Activated CD4-positive, alpha-beta T cell treated with anti-CD3 and anti-CD28 coated beads, Interleukin-2, amount 50 U/mL, for 48 hours (primary cell): ENCODE measurements at places on chromosomes 3 and 15.

- DNase-seq = peak; percentile 41
Measured at GRCh38 chr3:57227930-57228751, 612 bp downstream of the APPL1 start.

DNA sequence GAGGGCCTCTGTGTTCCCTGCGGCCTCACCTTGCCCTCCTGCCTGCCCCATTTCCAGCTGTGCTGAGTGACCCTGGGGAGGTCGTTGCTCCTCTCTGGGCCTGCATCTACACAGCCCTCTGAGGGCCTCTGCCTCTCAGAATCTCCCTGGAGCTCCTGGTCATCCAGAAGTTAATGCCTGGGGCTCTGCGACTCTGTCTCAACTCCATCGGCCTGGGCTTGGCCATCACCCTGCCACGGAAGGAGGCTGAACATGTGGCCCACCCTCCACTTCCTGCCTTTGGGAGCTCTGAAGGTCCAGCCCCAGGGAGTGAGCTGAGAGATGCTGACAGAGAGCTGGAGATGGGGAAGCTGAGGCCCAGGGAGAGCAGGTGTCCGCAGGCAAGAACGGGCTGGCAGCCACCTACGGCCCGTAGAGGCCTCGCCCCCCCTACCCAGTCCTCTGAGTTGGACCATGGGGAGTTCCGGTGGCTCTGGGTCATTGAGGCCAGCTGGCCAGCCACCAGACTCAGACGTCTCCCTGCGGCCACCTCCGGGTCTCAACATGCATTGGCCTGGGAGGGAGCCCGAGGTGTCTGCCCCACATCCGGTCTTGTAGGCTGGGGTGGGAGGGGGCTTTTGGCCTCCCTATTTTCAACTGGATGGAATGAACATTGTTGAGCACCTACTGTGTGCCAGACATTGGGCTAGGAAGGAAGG lies 34.2 kb downstream of the GRIP2 start:
- DNase-seq = no peak

- no peak for DNase-seq
Measured at GRCh38 chr15:44097552-44097951, 97.5 kb downstream of the FRMD5 start.

DNA sequence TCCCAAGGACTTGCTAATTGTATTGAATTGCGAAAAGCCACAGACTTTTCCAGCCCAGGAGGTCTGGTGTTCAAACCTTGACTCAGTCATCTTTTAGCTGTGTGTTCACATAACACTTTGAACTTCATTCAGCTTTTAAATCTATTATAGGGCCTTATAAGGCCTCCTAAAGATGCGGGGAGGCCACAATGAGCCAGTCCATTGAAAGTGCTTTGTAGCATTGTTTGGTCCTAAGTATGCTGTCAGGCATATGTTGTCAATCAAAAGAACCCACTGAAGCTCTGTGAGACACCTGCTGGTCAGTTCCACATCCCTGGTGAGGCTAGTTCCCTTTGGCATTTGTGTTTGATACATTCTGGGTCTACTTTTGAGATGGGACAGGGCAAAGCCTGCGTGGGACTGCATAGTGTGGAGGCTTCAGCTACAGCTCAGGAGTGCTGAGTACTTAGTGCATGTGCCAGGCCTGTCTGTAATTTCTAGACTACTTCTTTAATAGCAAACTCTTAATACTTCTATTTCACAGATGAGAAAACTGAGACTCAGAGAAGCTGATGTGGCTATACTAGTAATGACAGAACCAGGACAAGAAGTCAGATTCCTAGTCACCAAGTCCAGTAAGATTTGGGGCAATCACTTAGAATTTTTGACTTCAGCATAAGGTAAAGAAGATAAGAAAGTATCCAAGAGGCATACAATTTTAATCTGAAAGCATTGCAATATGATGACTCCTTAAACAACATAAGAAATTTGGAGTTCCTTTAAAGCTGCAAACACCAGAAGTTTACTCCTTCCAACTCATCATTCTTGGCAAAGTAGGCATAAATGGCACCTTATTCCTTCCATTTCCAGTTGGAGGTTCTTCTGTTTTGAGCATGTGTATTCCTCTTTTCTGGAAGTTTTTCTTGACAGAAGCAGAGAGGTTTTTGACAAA lies 213.0 kb downstream of the PDCD6IP start:
- DNase-seq = no peak

DNA sequence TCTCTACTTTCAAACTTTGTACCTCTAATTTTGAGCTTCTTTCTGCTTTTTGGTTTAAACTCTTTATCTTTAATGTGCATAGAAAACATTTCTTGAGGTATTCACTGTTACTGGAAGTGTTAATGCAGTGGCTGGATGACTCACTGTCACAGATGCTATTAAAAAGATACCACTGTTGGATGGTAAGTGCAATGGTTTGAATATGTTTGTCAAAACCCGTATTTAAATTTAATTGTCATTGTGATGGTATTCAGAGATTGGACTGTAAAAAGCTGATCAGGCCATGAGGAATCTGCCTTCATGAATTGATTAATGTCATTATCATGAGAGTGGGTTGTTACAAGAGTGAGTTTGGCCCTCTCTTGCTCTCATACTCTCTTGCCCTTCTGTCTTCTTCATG lies 70.6 kb downstream of the AP4E1 start:
- no peak for DNase-seq

DNA sequence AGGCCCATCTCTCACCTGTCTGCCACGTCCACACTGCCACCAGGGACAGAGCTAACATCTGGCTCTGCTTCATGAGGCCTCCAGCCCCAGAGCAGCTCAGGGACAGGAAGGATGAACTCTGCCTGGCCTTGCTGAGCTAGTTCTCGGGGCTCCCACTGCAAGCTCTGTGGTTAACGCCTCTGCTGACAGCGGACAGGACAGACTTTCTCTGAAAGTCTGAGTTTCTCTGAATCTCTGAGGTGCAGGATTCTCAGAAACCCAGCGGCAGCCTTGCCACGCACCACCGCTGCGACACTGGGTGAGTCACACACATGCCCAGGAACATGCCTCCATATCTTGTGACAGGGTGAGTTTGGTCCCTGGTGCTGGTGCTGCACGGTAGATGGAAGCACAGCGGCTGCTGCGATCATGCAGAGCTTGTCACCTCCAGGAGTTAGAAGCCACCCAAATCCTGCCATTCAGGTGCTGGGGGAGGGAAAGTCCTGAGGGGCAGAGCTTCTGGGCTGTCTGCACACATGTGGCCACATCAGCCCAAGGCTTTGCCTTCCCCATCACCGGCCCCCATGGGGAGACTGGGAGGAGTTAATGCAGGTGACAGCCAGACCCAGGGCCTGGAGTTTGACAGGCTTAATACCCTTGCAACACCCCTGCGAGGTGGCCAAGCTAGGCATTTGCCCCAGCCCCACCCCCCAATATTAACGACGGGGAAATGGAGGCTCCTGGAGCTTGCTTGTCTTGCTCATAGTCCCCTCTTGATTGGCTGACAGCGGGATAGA lies 267.0 kb downstream of the PLCL2 start:
- peak; percentile 89 for DNase-seq

DNA sequence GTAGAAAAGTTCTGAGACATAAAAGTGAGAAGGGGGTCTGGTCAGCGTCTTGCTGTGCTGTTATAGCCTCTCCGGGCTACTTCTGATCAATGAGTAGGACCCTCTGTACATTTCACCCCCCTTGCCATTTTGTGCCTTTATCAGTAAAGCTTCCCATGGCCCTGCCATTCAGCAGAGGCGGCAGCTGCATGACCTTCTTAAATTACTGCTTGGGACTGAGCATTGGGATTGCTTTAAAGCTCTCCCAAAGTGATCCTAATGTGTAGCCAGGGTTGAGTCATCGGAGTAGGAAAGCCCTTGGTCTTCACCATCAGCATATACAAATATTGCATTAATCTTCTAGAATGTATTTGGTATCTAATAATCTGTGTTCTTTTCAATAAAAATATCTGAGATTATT lies 70.2 kb downstream of the FMN1 start:
- no peak for DNase-seq

DNA sequence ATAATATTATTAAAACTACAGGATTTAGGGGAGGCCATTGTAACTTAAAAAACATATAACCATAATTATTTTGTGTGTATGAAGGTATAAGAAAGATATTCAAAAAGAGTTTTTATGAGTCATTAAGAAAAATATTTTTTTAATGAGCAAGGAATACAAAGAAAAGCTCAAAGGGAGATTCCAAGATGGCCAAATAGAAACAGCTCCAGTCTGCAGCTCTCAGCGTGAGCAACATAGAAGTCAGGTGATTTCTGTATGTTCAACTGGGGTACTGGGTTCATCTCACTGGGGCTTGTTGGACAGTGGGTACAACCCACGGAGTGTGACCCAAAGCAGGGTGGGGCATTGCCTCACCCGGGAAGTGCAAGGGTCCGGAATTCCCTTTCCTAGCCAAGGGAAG lies 336.1 kb downstream of the TBL1XR1 start:
- DNase-seq = no peak

- no peak for DNase-seq
Measured at GRCh38 chr15:36898536-36899126, 201.7 kb downstream of the MEIS2 start.

GRCh38 chr3:129605203-129605921 lies 1.1 kb downstream of the PLXND1 start:
- peak; percentile 35 for DNase-seq

DNA sequence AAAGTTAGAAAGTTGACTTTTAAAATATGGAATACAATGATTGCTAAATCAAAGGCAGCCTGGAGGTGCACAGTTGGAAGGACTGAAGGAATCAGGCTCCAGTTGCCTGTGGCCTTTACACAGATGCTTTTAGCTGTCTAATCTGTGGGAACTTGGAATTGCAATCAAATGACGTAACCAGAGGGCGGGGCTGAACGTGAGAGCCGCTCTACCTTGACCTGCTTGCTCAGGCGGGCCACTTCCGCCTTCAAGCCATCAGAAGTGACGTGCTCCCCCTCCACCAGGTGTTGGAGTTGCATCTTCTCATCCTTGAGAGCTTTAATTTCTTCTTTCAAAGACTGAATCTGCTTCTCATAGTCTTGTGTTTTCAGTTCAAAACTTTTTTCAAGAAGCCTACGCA lies 37.7 kb upstream of the GNB5 start:
- DNase-seq = no peak

- no peak for DNase-seq
Measured at GRCh38 chr3:161339517-161340500, 31.5 kb downstream of the SPTSSB start.

GRCh38 chr3:150764566-150764965 lies 1.6 kb upstream of the SIAH2 start:
- no peak for DNase-seq

GRCh38 chr3:136075811-136076210 lies 110.3 kb downstream of the PPP2R3A start:
- DNase-seq = no peak

DNA sequence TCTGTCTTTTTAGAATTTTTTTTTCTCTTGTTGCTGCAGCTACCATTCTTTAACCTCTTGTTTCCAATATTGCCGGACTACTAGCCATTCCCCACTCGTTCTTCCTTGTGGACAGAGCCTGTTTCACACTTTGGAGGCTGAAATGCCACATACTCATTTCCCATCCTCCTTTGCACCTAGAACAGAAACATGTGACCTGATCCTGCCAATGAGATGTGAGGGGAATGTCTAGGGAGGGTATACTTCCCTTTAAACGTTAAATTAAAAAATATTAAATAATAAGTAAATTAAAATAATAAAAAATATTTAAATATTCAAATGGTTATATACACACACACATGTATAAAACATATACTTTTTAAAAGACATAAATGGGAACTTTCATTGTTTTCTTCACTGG lies 20.6 kb upstream of the MDFIC2 start:
- no peak for DNase-seq

DNA sequence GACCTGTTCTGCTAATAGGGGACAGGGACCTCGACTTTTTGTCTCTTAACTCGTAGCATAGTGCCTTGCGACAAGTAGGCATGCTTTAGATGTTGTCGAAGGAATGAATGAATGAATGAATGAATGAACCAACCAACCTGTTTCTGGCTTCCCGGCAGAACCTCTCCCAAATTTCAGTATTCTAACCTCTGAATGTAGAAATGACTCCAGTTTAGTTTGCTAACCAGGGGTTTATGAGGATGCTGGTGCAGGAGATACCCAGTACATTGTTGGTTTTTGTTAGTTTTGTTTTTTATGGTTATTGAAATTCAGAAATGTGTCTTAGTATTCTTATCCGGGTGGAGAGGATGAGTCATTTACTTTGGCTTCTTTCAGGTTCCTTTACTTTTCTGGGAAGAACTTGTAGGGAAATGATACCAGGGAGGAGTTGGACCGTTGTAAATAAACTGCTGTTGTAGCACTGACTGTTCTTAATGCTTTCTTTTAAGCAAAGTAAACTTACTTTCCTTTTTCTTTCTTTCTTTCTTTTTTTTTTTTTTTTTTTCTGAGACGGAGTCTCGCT lies 29.6 kb upstream of the EHHADH start:
- no peak for DNase-seq

- no peak for DNase-seq
Measured at GRCh38 chr15:81852411-81853149, 193.2 kb downstream of the MEX3B start.

GRCh38 chr15:33458421-33458820 lies 147.7 kb downstream of the RYR3 start:
- no peak for DNase-seq

- DNase-seq = no peak
Measured at GRCh38 chr3:149959443-149959842, 11.3 kb downstream of the PFN2 start.

- peak; percentile 44 for DNase-seq
Measured at GRCh38 chr3:71784914-71785531, at the start of gene PROK2. PROK2 (minus strand) TSS chr3:71785148; CDS start chr3:71785052, 96 bp downstream.

GRCh38 chr3:13215940-13216546 lies 142.8 kb upstream of the IQSEC1 start:
- no peak for DNase-seq

GRCh38 chr3:28901018-28901417 lies 379.9 kb upstream of the RBMS3 start:
- no peak for DNase-seq

DNA sequence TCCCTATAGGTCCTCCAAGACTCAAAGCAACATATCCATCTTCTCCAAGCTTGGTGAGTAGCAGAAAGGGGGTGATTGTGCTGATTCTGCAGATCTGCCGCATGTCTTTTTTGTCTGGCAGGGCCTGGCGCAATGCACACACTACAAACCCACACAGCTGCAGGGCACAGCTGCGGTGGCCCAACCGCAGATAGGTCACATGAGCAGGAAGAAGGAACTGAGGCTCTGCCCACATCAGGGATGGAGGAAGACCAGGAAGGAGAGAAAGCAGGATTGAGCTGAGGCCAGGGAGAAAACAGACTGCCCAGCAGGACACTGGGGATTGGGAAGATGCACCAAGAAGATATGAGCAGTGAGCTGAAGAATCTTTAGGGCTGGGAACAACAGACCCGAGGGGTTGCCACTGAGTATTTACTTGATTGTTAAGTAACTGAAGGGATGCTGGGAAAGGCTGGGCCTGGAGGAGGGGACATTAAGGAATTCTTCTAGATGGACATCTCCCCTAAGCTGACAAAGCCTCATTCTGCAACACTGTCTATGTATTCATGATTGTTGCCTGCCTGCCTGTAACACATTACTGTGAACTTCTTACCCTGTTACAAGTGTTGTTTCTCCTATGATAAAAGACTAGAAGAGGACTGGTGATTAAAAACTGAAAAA lies 126.7 kb downstream of the MYLK start:
- DNase-seq = no peak

GRCh38 chr3:171088964-171089754 lies 62.6 kb upstream of the SLC2A2 start:
- no peak for DNase-seq

- no peak for DNase-seq
Measured at GRCh38 chr15:67892559-67893377, 52.9 kb upstream of the RNU6-1 start.

- no peak for DNase-seq
Measured at GRCh38 chr15:87219650-87220615, 1036.6 kb downstream of the NTRK3 start.
